ENCODE measurements at places on chromosomes 7 and 10.

- DNase-seq, result no peak
Measured at GRCh38 chr10:70726909-70727495, 54.7 kb downstream of the ADAMTS14 start.

- DNase-seq, result no peak
Measured at GRCh38 chr7:2004841-2005725, 227.7 kb downstream of the MAD1L1 start.

DNA sequence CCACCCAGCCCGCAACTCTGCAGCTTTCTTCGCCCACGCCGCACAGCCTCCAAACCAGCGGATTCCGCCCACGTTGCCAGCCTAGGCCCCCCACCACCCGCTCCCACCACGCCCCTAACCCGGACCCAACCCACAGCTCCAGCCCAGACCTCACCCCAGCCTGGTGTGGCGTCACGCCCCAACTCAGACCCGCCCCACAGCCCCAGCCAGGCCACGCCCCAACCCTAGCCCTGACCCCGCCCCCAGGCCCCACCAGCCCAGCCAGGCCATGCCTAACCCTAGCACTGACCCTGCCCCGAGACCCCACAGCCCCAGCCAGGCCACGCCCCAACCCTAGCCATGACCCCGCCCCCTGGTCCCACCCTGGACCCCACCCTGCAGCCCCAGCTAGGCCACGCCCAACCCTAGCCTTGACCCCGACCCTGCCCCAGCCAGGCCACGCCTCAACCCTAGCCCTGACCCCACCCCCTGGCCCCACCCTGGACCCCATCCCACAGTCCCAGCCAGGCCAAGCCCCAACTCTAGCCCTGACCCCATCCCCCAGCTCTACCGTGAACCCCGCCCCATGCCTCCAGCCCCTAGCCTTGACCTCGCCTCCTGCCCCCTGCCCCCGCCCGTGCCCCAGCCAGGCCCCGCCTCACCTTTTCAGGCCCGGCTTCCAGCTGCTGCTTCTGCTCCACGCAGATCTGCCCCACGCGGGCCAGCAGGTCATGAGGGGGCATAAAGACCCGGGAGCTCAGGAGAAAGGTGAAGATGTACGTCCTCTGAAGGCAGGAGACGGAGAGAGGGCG lies 64.0 kb downstream of the RASGEF1A start:
- peak; percentile 29 for DNase-seq

DNA sequence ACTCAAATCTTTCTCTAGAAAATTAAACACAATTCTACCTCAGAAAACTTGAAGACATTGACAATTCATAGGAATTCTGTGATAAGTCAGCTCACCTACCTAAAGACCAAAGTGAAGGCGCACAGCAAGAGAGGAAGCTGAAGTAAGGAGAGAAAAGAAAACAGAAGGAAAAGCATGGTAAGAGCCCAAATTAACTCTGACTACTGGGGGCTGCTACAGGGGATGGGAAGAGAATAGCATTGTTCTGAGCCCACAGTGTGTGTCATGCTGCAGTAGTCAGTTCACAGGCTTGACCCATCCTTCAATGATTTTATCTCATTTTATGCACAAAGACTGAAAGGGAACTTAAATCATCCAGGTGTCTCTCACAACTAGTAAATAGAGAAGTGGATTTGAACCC lies 111.3 kb downstream of the PTEN start:
- DNase-seq, result no peak

DNA sequence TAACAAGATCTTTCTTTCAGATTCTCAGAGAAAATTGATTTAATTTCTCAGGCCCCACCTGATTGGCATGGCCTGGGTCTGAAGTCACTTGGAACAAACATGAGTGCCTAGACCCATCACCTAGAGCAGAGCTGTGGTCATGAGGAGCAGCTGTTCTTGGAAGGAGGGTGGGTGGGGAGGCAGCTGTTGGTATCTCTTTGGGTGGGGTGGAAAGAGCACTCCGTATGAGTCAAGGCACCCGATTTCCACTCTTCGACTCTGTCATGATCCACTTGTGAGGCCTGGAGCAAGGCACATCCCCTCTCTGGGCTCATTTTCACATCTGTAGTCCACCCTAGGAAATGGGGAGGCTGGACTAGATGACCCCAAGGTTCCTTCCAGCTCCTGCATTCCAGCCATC lies 156.7 kb downstream of the C10orf105 start:
- DNase-seq, result no peak

DNA sequence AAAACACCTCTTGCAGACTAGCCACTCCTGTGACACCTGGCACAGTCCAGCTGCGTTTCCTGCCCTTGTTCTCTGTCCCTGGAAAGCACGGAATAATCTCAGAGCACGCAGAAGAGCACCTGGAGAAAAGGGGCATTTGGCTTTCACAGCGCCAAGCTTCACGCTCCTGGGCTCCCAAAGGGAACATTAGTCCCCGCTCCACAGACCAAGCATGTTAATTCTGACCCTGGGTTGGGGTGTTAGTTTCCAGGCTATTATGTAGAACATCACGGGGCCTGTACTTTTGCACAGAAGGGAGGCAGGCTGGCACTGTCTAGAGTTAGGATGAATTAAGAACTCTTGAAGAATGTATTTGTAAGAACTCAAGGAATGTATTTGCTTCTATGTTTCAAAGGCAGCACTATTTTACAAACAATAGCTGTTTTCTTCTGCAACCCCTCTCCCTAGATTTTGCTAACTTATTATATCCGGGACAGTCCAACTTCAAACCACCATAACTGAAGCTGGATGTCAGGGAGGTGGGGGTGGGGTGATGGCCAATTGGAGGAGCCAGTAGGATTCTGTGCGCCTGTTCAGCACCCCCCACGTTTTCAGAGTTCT lies 62.2 kb upstream of the TRIM8 start:
- DNase-seq, result no peak

DNA sequence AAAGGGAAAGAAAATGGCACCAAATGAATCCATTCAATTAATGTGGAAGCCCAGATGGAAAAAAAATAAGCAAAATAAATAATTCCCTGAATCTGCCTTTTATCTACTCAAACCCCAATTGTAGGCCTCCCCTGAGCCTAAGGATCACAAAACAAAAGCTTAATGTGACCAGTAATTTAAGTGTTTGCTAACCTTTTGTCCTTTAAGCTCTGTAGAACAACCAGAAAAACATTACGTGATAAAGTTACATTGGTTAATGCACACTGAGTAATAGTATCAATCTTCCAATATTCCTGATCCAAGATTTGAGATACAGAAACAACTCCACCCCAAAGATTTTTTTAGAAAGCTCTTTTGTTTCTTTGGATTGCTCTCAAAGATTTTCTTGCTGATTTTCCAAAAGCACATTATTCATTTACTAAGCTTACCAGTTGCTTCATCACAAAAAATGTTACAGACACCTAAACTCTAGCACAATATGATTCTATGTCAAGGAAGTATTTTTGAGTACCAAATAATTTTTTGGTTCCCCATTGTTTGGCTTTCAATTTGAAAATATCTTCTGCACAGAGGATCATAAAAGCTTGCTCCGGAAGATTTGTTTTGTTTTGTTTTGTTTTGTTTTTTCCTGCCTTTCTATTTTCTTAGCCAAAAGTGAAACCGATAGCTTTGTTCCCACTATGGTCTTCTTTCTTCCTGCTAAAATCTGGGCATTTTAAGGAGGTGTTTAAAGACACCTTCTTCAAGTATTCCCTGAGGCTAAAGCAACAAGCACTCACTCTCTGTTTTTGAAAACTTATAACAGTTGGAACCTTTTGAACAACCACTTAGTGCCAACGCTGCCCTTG lies 54.2 kb downstream of the TRIL start:
- no peak for DNase-seq

DNA sequence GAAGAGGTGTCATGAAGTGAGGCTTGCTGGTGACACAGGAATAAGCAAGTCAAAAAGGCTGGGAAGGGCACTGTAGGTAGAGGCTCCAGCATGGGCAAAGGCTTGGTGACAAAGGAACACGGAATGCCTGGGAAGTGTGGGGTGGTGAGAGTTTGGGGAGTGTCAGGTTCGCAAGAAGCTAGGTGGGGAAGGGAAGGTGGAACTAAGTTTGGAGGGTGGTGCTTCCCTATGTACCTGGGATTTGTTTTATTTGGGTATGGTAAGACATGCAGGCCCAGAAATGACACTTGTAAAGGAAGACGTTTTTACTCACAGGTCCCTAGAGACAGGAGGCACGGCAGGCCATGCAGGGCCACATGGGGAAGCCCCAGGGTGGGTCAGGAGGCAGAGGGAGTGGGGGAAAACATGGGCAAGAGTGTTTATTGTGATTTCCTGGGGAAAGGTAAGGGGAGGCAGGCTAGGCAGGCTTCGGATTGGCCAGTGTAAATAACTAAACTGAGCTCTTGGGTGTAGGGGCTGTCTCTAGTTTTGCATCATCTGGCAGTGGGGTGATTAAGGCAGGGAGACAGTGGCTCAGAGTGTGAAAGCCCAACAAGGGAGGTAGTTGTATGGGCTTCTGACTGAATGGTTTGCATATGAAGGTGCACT lies 52.1 kb downstream of the SH2D4B start:
- no peak for DNase-seq

DNA sequence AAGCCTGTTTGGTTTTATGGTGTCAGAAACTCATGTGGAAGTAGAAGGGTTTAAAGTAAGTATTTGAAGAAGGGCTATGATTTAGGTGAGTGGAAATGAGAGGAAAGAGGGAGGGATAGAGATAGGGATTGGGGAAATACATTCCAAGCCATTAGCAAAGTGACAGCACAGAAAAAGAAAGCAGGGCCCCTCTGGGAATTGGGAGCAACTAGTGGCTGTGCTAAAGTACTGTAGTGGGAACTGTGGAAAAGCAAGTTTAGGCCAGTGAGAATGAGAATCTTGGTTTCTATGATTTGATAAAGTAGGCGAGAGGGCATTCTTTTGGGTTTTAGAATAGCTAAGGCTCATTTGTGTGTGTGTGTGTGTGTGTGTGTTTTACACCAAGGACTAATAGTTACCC lies 5.0 kb downstream of the PRKG1 start:
- no peak for DNase-seq

- no peak for DNase-seq
Measured at GRCh38 chr7:133412942-133413341, 160.1 kb downstream of the EXOC4 start.

DNA sequence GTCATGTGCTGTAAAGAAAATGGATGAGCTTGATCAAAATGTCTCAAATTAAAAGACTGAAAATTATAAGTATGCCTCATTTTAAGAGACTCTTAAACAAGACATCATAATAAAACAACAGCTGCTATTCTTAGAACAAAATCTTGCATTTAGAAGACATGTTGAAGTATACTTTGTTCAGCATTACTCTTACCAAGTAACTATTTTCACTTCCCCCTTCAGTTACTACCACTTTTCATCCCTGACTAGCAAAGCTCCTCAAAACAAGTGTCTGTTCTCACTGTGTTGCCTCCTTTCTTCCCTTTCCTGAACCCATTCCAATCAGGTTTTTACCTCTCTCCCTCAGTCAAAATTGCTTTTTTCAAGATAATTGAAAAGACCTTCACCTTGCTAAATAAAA lies 31.6 kb downstream of the ELAPOR2 start:
- no peak for DNase-seq

- no peak for DNase-seq
Measured at GRCh38 chr10:104288355-104288754, 19.4 kb downstream of the GSTO2 start.

DNA sequence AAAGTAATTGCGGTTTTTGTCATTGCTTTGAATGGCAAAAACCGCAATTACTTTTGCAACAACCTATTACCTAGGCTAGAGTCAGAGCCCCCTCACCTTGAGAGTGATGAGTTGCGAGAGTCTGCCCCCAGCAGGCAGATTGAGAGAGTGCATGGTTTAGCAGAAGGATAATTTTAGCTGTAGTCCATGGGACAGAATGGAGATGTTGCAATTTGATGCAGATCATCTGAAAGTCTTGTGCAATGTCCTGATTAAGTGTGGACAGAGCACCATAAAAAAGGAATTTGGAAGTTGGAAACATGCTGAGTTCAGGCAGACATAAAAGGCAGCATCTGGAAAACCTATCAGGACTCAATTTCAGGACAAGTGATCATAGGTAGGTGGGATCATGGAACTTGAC lies 48.7 kb downstream of the GPR141 start:
- DNase-seq, result peak; percentile 93

GRCh38 chr10:97066877-97067555 lies 118.7 kb downstream of the SLIT1 start:
- no peak for DNase-seq

GRCh38 chr10:51786684-51787035 lies 87.3 kb upstream of the CSTF2T start:
- DNase-seq, result no peak

- peak; percentile 25 for DNase-seq
Measured at GRCh38 chr10:88944813-88945212, 7.8 kb downstream of the ACTA2 start.

Data from suppressor macrophage treated with lipopolysaccharide for 1 hour (primary cell).